ENCODE measurements at places on chromosomes 3 and 15.

DNA sequence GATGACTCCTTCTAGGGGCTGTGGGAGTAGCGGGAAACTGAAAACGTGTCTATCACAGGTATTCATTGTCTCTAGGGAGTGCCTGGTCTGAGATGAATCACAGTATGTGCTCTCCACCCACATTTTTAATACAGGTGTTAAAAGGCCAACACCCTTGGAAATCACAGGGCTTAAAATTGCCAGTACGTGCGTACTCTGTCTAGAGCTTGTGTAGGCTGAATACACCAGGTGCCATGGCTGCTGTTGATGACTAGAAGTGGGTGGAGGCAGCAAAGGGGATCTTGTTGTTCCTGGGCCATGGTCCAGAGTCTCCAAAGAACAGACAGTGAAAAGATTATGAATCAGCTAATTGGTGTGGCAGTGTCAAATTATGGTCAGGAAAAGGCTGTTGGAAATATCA lies 35.1 kb upstream of the P3H2 start:
- H3K27me3 ChIP-seq, result no peaks in the 10 kb centered on the region
- no peak overlapping the region for H3K4me3 ChIP-seq
- H3K36me3 ChIP-seq, result no peaks in the 10 kb centered on the region
- no peak for DNase-seq
- no peaks in the 10 kb centered on the region for H3K4me1 ChIP-seq

DNA sequence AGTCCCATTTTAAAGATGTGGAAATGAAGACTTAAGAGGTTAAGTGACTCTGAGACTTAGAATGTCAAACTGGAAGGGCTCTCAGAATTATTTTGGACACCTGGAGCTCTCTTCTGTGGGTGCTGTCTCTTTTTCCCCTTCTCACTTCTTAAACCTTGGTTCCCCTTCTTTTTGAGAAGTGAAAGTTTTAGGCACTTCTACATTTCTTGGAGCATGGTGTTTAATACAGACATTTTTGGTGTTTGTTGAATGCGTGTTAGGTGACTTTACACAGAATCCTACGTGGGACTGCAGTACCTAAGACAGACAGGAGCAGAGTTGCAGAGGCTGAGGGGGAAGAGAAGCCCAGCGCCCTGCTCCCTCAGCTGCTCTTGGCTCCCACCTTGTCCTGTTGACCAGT lies 133.3 kb downstream of the MDFIC2 start:
- no peak overlapping the region for H3K4me3 ChIP-seq
- H3K27ac ChIP-seq, result no peak overlapping the region
- DNase-seq, result no peak

GRCh38 chr3:194201953-194202666 lies 66.2 kb downstream of the HES1 start:
- H3K36me3 ChIP-seq, result no peaks in the 10 kb centered on the region
- DNase-seq, result no peak

GRCh38 chr3:88824666-88825564 lies 282.5 kb upstream of the EPHA3 start:
- no peak for DNase-seq
- H3K4me1 ChIP-seq, result no peaks in the 10 kb centered on the region
- no peaks in the 10 kb centered on the region for H3K36me3 ChIP-seq
- H3K4me3 ChIP-seq, result no peak overlapping the region
- no peak overlapping the region for H3K27ac ChIP-seq
- no peaks in the 10 kb centered on the region for H3K27me3 ChIP-seq

DNA sequence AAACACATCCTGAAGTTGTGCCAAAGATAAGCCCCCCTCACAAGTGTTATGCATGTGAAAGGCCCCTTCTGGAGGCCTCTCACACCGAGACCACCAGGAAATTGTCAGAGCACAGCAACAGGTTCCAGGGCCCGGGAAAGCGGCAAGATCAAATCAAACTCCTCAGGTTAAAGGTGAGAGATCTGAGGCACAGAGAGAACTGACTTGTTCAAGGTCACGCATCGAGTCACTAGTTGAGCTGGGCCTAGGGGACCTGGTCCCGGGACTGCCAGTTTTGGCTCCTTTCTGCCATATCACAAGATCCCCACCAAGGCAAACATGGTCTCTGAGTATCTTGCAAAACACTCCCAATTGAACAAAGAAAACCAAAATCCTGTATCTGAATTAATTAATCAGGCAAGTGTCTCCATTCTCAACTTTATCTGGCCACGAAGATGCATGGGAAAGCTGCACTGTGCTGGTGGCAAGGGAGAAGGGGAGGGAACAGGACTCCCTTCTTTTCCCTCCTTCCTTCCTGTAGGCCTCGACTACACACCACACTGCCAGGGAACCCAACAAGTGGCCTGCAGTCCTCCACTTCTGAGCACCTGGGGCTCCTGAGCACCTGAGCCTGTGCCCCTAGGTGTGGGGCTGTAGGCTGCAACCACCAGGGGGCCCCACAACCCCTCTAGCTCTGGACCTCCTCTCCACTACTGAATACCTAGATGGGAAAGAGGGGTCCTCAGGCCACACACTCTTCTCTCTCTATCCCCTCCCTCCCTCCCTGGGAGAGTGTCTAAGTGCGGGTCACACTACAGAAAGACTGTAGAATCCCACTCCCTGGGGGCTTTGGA lies 37.3 kb downstream of the ANP32A start:
- H3K36me3 ChIP-seq, result peaks cover 17% of the 10 kb centered on the region
- H3K4me1 ChIP-seq, result peaks cover 27% of the 10 kb centered on the region
- no peaks in the 10 kb centered on the region for H3K27me3 ChIP-seq
- H3K4me3 ChIP-seq, result no peak overlapping the region

Data from GM23338 (cell line).